RPMI7951 (cell line): ENCODE measurements at places on chromosomes 2 and 18. TPM values are rescaled to one million over a fixed set of nuclear protein-coding genes. Genes with fewer than 3 reads are reported as not detected.
A peak's percentile ranks its signal among the peaks of the same experiment; 100 is the strongest.

GRCh38 chr2:12732651-12733050 is 15.9 kb downstream of the TRIB2 start:
- no peak for DNase-seq

- no peak for DNase-seq
Observed at GRCh38 chr2:85441864-85442263, 23.4 kb downstream of the SH2D6 start.

- peak; percentile 37 for DNase-seq
Observed at GRCh38 chr2:111905990-111906735, 7.8 kb downstream of the MERTK start.

DNA sequence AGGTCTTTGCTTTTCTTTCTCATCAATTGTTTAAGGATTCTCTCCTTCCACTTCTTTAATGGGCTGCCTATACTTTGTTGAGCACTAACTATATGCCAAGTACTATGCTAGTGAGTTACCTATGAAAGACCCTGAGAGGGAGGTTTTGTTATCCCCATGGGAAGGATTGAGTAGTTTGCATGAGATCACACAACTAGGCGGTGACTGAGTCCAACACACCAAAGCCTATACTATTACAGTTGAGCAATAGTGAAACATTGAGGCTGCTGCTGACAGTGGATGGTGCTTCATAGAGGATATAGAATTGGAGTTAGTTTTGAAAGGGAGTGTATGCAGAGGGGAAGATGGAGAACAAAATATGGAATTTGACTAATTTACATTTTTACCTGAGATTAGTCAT is 15.8 kb downstream of the NABP1 start:
- DNase-seq: no peak

GRCh38 chr2:30894498-30895119 is 87.4 kb upstream of the CAPN13 start:
- peak; percentile 5 for DNase-seq

- DNase-seq: peak; percentile 17
Observed at GRCh38 chr2:32752205-32752604, 124.4 kb downstream of the TTC27 start.

Gene CUL3
- 89.0 and 102 TPM in 2 replicates for total RNA-seq

Gene YWHAQ
- 1,114 and 1,267 TPM in 2 replicates for total RNA-seq
